ENCODE measurements at places on chromosomes 16 and 17.

- DNase-seq: no peak
Measured at GRCh38 chr17:10463402-10463801, 6.0 kb downstream of the MYH4 start.

- DNase-seq: no peak
Measured at GRCh38 chr17:75897160-75898019, 639 bp upstream of the TRIM65 start.

- DNase-seq: no peak
Measured at GRCh38 chr17:65918500-65918899, 273.4 kb downstream of the CEP112 start.

- DNase-seq: no peak
Measured at GRCh38 chr17:36000732-36001109, 632 bp downstream of the CCL15 start.

DNA sequence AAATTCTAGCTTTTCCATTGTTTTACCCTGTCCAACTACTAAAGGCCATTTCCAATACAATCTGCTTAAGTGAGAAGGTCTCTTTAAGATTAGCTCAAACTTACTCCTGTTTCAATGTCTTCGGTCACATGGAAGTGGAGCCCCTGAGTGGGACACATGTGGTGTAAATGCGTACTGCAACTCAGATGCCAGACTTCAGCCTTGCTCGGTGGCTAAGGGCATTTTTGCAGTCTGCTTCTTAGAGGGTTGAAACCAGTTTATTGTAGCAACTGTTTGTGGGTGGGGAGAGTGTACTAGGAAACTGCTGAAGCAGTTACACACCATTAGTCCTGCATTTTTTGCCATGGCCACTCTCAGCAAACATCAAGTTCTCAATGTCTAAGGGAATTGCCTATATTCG, 140.6 kb downstream of the PARN start:
- DNase-seq: peak; percentile 27

- DNase-seq: no peak
Measured at GRCh38 chr17:10177131-10177912, 21.1 kb downstream of the GAS7 start.

DNA sequence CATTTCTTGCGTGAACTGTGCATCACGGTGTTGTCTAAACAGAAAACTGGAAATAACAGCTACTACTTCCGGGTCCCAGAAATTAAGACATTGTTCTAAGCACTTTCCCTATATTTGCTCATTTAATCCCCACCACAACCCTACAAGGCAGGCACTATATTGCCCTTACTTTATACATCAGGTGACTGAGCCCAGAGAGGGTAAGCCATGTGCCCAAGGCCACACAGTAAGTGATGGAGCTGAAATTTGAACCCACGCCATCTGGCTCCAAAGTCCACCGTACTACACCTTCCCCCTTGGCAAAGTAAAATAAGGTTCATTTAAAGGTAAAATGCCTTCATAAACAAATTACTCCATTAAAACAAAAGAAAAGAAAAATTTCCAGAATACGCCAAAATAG, 33.2 kb downstream of the COTL1 start:
- no peak for DNase-seq

GRCh38 chr17:2532146-2532720, 20.5 kb upstream of the METTL16 start:
- DNase-seq: no peak

Measured in T-helper 2 cell (primary cell).